ENCODE measurements at places on chromosomes 2 and 18. TPM values are rescaled to one million over a fixed set of nuclear protein-coding genes. Genes with fewer than 3 reads are reported as not detected.

The SEMA4F gene
- total RNA-seq = 1.6 TPM

GRCh38 chr18:48673456-48673852, 134.6 kb downstream of the CTIF start:
- H3K4me1 ChIP-seq = peaks cover 7% of the 10 kb centered on the region
- H3K4me3 ChIP-seq = no peak overlapping the region
- no peaks in the 10 kb centered on the region for H3K27me3 ChIP-seq
- H3K27ac ChIP-seq = no peak overlapping the region

GRCh38 chr2:177573120-177573519, 180.5 kb downstream of the AGPS start:
- no peak for DNase-seq
- H3K4me3 ChIP-seq = no peak overlapping the region
- H3K27ac ChIP-seq = no peak overlapping the region
- no peaks in the 10 kb centered on the region for H3K4me1 ChIP-seq

DNA sequence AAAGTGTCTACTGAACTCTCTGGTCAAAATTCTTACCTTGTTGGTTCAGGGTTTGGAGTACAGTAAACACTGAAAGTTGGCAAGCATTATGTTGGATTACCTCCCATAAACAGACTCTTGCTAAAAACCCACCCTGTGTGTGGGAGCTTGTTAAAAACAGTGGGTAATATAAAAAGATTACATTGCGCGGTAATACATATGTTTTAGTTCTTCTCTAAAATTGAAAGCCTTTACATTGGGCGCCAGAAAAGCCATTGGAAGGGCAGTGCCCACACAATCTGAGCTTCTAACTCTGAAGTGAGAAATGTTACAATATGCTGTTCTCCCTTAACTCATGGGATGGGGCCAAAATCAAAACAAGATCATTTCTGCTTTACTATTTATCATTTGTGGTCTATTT, 510.7 kb downstream of the CNTNAP5 start:
- no peaks in the 10 kb centered on the region for H3K4me1 ChIP-seq
- no peaks in the 10 kb centered on the region for H3K36me3 ChIP-seq
- no peak overlapping the region for H3K4me3 ChIP-seq
- no peak for DNase-seq
- no peaks in the 10 kb centered on the region for H3K27me3 ChIP-seq
- no peak overlapping the region for H3K27ac ChIP-seq

GRCh38 chr2:66717218-66717905, 282.4 kb downstream of the MEIS1 start:
- H3K36me3 ChIP-seq = no peaks in the 10 kb centered on the region
- DNase-seq = no peak
- no peak overlapping the region for H3K4me3 ChIP-seq

DNA sequence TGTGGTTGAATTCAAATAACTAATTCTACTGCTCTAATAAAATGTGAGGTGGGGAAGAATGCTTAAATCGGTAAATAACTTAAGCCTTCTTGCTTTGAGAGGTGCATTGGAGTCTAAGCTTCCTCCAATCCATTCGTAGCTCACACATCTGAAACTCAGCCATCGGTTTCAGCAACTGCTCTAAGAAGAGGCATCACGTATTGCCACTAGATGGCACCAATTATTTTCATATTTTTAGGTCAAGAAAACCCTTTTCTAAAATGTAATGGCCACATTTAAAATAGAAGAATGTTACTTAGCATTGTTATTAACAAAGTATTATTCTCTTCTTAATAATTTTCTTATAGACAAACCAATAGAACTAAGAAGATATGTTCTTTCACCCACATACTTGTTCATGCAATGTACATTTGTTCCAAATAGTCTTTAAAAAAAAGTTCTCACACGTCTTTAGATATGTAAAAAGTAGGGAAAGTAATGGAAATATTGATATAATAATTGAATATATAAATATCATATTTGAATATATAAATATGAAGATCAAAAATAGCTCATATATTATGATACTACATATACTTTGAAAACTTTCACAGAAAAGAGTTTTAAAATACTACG, 229.8 kb downstream of the CCDC178 start:
- H3K4me1 ChIP-seq = no peaks in the 10 kb centered on the region
- no peaks in the 10 kb centered on the region for H3K36me3 ChIP-seq
- no peak overlapping the region for H3K4me3 ChIP-seq

The CD8B2 gene
- not detected for total RNA-seq

GRCh38 chr2:134178138-134178877, 75.6 kb upstream of the MGAT5 start:
- no peaks in the 10 kb centered on the region for H3K27me3 ChIP-seq
- no peak overlapping the region for H3K4me3 ChIP-seq
- no peaks in the 10 kb centered on the region for H3K36me3 ChIP-seq

DNA sequence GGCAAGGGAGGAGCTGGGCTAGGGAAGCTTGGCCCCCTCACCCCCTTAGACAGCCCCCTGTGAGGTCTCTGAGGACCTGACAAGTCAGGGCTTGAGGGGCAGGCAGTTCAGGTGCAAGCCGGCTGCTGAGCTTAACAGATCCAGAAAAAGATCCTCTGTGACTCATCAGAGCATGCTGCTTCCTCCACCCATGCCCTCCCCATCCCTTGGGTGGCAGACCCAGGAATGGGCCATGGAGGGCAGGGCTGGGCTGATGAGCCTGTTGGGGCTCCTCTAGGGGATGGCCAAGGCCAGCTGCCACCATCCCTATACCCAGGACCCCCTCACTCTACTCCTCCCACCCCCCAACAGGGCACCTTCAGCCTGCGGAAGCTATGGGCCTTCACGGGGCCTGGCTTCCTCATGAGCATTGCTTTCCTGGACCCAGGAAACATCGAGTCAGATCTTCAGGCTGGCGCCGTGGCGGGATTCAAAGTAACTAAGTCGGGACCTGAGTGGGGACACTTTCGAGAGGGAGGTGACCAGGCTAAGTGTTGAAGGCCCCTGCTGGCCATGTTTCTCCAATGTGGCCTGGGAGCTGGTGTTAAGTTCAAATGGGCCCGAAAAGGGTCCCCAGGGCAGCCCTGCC, 1.9 kb downstream of the SLC11A1 start:
- no peaks in the 10 kb centered on the region for H3K36me3 ChIP-seq
- H3K4me1 ChIP-seq = peaks cover 16% of the 10 kb centered on the region
- no peak overlapping the region for H3K4me3 ChIP-seq

GRCh38 chr2:126988482-126988881, 89.8 kb downstream of the TEX51 start:
- H3K36me3 ChIP-seq = no peaks in the 10 kb centered on the region
- no peak overlapping the region for H3K4me3 ChIP-seq
- no peak overlapping the region for H3K27ac ChIP-seq
- H3K27me3 ChIP-seq = no peaks in the 10 kb centered on the region
- DNase-seq = no peak

Measured in K562 (cell line).